Stimulated activated CD8-positive, alpha-beta memory T cell treated with anti-CD3 and anti-CD28 coated beads, Interleukin-15, amount 100 ng/mL, for 4 hours (primary cell): ENCODE measurements at places on chromosomes 4 and X.

DNA sequence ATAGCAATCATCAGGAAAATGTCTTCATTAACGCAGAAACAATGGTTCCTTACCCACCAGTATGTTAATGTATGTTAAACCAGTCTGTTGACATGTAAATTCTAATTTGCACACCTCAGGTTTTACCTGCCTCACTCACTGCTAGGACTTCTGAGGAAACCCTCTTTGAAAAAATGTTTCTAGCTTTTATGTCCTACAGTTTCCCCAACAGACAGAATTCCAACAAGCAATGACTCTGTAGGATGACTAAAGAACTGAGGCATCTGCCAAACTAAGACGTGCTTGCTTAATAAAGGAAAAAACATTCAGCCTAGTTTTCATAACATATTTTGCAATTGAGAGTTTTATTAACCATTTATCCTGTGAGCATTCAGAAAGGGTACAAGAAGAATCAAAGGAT, 20.6 kb upstream of the SOX3 start:
- DNase-seq: no peak

DNA sequence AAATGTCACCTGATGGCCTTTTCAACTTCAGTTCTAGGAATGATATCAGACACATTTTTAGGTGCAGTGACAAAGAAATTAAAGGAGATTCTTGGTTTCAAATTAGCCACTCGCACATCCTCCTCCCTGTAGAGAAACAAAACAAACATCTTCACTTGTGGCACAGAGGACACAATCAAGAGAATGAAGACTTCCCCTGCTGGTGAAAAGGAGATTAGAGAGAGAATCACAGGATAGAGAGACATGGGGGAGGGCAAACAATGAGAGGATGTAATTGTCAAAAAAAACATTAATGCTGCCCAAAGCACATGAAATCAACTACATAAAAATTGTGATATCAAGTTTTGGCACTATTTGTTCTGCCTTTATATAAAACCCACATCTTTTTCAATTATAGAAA, 34.5 kb downstream of the ACE2 start:
- no peak for DNase-seq

- no peak for DNase-seq
Measured at GRCh38 chr4:11299016-11299415, 129.7 kb downstream of the HS3ST1 start.

GRCh38 chr4:148015058-148015457, 283.2 kb downstream of the ARHGAP10 start:
- no peak for DNase-seq

DNA sequence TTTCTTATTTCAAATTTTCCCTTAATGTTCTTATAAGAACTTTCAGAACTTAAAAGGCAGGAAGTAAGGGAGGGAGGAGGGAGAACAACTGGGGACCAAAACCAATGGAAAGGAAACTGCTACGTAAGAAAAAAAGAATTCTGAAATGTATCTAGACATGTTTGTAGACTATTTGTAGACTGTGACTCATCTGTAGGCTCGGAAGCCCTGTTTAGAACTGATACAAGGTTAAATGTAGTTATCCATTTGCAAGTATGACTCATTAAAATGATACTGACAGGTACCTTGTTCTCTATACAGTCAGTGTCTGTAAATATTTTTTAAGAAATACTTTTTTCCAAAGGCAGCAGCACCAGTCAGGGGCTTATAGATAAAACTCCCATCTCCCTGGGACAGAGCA, 202.0 kb downstream of the DHX15 start:
- no peak for DNase-seq

- no peak for DNase-seq
Measured at GRCh38 chrX:69616457-69617203, 717 bp downstream of the EDA start.

DNA sequence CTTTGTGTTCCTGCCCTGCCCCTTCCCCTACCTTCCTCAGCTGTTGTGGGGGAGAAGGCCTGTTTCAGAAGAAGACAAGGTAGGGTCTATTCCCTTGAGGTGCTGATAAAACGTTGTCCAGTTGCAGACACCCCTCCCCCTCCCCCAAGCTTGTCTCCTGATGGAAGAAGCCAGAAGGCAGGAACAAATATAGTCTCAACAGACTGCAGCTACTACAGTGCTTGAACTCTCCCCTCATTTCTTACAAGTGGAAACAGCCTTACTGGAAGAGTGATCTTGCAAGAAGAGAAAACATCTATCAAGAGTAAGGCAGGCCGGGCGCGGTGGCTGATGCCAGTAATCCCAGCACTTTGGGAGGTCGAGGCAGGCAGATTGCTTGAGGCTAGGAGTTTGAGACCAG, 11.0 kb upstream of the MAP7D3 start:
- DNase-seq: no peak

DNA sequence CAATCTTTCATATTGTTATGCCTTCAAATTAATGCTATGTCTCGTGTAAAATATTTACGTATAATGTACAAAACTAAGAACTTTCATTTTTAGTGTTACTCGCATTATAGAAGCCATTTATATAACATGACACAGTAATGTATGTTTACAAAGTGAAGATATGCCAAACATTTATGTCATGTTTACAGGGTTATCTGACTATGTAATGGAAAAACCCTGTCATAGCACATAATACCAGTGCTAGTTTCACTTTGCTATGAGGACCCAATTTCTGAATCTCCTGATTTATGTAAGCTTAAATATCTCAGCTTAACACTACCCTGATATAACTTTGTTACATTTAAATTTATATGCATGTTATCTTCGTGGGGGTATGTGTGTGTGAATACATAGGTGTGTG, 233.1 kb downstream of the FAT4 start:
- no peak for DNase-seq

DNA sequence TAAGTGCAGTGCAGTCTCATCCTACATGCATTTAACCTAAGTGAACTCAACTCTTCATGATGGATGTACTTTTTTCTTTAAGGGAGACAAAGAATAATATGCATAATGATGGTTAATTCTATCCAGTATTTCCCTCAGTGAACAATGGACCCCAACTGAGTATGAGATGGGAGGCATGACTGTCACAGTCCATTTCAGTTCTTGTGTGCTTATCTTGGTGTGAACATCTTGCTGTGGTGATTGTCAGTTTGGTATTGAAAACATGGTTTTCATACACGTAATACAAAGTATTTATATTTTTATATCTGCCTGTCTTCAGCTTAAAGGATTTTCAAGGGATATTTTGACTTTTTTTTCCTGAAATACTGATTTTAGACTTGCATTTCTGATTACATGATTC, 72.0 kb upstream of the NDUFC1 start:
- DNase-seq: no peak

DNA sequence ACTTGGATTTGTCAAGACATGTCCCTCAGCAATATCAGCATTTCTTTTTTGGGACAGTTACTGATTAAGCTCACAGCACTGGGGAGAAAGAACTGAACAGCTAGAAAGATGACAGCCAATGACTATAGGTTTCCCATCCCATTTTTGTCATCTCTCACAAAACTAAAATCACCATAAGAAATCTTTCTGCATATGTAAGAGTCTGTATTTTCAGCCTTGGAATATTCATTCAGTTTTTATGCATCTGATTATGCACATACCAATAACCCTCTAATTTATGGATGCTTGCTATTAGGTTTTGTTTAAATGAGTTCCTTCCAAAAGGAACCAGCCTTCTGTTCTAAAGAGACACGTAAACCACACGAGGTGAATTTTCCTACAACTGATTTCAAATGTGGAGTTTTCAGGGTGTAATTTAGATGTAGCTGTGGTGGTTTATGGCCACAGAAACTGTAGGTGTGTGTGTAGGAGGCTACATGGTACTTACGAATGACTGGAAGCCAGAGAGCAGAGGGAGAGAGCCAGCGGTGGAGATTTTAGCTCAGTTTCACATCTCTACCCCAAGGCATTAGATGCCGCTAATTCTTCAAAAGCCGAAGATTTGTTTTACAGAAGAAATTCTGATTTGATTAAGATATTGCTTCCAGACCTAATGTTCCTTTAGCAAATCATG, 55.3 kb downstream of the AFF2 start:
- DNase-seq: no peak

DNA sequence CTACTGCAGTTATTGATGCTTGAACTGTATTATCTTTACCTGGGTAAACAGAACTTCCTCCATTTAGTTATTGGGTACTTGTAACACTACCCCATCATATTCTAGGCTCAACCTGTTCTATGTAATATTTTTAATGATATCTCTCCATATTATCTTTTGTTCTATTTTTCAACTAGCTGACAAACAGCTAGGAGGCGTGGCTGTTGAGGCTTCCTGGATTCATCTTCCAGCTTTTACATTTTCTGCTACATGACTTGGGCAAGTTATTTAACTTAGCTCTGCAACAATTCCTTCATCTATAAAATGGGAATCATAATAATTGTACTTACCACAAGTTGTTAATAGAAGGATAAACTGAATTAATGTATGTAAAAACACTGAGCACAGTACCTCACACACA, 349.3 kb downstream of the PTTG2 start:
- no peak for DNase-seq

GRCh38 chr4:182491719-182492118, 248.5 kb downstream of the TENM3 start:
- no peak for DNase-seq

GRCh38 chr4:31998807-31999206, 1278.6 kb downstream of the PCDH7 start:
- no peak for DNase-seq

- DNase-seq: no peak
Measured at GRCh38 chrX:13345438-13345837, 25.6 kb upstream of the ATXN3L start.

DNA sequence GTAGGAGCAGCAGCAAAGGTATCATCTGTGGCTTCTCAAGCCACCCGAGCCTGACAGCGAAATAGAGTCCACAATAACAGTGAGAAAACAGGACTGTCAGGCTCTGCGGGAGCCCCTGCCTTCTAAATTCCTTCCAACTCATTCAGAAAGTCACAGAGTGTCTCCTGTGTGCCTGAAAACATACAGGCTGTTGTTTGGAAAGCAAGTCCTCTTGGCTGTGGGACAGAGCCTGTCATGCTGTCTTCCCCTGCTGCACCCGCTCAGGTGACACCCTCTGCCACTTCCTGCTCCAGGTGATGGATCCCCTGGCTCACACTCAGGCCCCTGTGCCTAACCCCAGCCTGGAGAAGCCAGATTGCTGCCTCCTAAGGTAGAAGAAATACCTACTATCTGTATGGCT, 152.3 kb downstream of the RAB28 start:
- DNase-seq: no peak

- DNase-seq: no peak
Measured at GRCh38 chrX:65508851-65509250, 25.7 kb downstream of the LAS1L start.

DNA sequence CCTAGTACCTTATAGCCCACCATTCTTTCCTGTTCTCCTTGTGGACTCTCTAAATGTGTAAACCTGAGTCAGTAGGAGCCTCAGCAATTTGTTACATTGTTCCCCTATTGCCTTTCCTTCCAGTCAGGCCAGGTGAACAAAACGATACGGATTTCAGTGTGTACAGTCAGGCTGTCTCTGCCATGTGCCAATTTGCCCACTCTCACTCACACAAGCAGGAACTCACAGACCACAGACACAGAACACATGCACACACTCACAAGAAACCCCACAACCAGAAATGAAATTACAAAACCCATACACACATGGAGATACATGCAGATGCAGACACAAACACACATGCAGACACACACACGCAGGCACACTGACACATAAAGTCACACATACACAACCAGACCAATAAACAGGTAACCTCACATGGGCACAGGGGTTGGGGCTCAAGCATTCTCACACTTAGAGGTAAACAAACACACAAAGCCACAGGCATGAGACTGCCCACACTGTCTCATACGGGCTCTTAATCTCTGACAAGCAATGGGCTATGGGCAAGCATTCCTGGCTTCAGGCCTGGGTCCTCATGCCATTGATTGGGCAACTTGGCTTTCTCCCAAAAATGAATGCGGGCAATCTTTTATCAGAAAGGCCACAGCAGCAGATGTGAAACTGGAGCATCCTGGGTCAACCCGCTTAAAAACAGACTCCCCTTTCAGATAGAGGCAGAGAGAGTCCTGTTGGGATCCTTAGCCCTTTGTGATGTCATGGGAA, 68.7 kb downstream of the NBDY start:
- no peak for DNase-seq

DNA sequence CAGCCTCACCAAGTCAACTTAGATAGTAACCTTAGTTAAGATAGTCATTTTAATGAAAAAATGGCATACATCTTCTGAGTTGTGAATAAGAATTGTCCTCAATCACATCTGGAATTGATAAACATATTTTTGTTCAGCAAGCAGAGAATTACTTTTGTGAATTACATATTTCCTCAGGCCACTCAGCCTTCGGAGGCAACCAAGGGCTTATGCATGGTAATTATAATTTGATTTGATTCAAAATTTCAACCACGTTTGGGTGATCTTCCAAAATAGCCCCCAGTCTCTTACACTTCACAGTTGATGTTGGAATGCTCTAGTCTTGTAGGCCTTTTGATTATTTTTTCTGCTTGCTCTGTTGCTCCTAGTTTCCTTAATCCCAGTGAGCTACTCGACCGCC, 63.4 kb downstream of the GALNTL6 start:
- no peak for DNase-seq

GRCh38 chr4:55291227-55291640, 54.8 kb upstream of the SRD5A3 start:
- DNase-seq: no peak

GRCh38 chr4:138492176-138492575, 250.0 kb upstream of the SLC7A11 start:
- DNase-seq: no peak

DNA sequence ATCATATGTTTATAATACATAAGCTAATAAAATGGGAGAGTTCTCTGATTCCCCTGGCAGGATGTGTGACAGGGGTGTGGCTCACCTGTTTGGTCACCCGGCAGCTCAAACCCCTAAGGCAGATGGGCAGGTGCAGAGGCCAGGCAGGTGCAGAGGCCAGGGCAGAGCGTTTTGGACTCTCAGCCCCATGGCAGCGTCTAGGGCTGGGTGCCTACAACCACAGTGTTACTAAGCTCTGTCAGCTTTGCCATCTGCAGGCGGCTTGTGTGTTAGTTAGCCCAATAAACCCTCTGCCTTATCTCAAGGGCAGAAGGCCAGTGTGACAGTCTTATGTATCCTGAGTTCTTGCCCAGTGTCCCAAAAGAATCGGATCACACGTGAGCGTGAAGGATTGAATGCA, 54.0 kb upstream of the UGT2B15 start:
- no peak for DNase-seq
